ENCODE measurements at places on chromosomes 5 and 9.

- no peak for DNase-seq
These were observed 560.7 kb downstream of the HTR1A start for GRCh38 chr5:63401436-63402046.

DNA sequence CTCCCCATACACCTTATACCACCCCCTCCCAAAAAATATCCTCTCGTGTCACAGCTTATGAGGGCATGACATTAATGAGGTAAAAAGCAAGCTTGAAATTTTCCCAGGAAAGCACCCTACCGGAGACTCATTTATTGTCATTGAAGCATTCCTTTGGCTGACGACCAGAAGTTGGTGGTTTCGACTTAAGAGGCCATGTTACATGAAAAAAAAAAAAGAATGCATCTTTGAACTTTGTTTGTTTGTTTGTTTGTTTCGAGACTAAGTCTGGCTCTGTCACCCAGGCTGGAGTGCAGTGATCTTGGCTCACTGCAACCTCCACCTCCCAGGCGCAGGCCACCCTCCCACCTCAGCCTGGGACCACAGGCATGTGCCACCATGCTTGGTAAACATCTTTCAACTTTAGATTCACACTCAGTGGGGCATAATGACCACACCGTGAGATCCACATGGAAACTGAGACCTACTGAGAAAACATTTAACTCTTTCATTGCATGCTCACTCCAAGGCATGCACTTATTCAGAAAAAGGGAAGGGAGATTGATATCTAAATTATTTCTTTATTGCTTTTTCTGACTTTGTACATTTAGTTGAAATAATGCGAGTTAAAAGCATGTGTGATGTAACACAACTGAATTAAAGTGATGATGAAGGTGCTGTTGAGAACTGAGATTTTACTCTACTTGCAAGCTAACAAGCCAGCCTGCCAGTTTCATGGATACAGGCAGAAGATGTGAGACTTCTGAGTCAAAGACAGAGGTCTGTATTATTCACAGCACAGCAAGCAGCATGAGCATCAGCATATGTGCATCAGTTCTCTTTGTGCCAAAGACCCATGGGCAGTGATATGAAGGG lies 5.1 kb upstream of the RAB14 start:
- no peak for DNase-seq

DNA sequence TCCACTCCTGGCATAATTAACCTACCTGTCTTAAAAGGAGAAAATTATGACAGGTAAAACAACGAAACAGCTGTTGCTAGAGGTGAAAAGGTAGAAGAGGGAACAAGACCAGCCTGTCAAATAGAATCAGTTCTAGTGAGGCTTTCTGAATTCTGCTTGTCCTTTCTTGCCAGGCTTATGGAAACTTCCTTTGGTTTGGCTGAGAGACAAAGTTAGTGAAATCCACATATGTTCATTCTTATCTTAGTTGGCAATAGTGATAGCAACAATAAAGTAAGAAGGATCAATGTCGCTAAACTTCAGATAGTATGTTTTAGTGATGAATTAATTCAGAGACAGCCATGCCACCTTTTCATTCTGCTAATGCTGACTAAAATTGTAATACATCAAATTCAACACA lies 34.4 kb downstream of the HAPLN1 start:
- no peak for DNase-seq

DNA sequence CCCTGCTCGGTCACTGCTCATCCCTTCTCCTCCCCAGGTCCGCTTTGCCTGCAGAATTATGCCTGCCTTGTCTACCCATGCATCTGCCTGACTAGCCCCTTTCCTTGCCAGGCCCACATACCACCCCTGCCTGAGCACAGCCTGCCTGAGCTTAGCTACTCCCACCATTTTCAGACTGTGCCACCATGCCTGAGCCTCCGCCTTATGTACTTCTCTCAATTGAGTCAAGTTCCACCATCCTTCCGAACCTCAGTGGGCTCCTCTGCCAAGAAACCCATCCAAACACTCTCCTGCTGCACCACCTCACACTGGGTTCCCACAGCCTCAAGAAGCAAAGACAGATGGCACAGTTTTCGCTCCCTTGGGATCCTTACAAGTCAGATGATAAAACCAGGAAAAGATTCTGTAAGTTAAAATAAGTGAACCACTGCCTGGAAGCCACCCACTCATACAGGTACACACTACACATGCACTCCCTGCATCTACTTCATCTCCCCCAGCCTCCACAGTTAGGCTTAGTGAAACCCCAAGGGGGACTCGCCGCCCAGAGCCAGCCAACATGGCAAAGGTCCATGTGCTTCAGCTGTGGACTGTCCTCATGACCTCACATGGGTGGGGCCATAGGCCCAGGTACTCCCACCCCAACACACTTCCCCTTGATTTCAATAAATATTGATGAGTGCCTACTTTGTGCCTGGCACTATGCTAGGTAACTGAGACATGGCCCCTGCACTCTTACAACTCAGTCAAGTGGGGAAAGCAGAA lies 23.1 kb downstream of the P4HA2 start:
- no peak for DNase-seq

DNA sequence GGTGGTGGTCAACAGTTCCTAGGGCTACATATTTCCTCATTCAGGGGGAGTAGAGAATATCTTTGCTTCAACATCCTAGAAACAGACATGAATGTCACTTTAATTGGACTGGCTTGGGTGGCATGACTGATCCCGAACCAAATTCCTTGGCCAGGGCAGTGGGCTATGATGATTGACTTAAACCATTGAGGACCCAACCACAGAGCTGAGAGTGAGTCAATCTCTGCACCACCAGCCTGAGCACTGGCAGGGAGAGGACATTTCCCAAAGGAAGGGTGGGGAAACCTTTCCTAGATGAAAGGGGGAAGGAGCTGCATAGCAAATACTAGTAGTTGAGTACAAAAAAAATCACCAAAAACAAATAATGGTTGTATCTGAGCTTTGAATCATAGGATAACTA lies 52.8 kb upstream of the ENTREP1 start:
- DNase-seq = no peak

DNA sequence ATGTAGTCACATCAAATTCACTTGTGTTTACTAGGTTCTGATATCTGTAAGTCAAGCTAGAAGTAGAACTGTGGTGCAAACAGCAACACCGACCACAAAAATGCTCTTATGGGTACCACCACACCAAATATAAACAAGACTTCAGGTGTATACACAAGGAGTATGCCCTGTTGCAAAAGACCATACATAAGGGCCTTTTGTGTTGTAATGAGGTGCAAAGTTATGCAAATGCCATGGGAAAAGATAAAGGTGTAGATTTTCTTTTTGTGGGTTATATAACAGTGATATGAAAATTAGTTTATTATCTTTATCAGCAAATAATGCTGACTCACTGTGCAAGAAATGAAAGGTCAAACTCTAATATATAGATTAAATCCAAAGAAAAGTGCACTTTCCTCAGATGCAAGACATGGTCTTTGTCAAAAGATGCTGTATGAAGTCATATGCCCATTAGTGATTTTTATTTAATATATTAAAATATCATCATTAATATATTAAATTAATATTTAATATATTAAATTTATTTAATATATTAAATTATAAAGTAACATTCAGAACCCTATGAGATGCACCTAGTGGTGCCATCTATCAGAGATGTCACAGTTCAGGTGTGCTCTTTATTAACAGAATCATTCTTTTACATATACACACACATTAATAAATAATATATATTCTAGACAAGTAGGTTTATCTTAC lies 26.7 kb upstream of the ALDH1A1 start:
- DNase-seq = no peak

DNA sequence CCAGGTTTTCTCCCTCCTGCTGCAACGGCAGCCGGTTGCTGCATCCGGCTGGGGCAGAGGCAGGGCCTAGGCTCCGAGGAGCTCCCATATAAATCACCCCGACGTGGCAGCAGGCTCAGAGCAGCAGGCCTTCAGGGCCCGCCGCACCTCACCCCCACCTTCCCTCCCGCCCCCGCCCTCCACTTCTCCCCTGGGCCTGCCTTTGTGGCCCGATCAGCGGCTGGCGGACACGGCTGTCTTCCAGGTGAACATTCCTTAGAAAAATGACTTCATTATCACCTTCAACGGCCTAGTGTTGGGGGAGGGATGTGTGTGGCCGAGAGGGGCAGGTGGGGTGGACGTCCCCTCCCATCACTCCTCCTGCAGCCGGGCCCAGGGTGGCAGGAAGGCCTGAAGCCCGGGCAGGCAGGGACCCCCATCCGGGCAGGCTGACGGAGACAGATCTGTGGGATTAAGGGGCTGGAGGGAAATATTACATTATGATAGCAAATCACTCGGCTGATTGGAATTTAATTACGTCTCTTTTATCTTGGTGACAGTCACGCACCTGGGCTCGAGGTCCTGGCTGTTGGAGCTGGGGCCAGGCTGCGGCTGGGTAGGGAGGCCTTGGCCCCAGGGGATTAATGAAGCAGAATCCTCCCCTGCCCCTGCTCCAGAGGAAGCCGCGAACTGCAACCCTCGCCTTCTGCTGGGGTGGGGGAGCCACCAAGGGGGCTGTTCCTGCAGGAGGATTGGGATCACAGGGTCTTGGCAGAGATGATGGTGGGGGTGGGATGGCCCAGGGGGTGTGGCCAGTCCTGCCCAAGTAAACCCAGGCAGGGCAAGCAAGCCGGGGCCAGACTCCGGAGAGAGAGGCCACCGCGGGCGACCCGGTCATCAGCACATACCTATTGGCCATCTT lies 38.4 kb upstream of the RXRA start:
- no peak for DNase-seq

DNA sequence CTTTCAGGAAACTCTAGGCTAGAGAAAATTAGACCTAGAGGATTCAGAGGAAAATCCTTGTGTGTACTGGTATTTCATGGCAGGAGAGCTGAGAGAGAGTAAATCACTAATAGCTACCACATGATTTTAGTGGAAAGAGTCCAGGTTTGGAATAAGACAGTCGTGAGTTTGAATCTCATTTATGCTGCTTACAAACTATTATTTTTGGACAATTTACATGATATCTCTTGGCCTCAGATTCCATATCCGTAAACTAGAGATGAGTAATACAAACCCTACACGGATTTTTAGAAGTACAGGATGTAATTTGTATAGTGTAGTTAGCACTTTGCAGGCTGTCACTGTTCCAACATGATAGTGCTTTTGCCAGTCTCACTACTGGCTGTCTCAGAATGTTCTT lies 2.7 kb downstream of the IL31RA start:
- peak; percentile 25 for DNase-seq

DNA sequence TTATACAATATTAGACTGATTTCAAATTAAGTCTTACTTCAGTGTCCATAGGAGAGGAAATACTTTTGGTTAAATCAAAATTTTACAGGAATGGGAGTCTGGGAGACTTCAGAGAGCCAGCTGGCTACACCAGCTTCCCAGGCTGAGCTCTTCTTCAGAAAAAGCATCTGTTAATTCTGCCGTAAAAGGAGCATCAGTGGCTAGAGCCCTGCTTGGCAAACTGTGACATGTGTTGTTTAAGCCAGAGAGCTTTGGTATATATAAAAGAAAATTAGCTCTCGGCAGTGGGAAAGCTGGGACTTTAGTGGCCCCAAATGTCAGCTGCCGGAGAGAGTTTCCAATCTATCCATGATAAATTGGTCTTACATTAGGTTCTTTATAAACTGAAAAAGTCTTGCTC lies 378.8 kb upstream of the TUSC1 start:
- no peak for DNase-seq

GRCh38 chr5:142197781-142198180 lies 89.2 kb downstream of the NDFIP1 start:
- no peak for DNase-seq

DNA sequence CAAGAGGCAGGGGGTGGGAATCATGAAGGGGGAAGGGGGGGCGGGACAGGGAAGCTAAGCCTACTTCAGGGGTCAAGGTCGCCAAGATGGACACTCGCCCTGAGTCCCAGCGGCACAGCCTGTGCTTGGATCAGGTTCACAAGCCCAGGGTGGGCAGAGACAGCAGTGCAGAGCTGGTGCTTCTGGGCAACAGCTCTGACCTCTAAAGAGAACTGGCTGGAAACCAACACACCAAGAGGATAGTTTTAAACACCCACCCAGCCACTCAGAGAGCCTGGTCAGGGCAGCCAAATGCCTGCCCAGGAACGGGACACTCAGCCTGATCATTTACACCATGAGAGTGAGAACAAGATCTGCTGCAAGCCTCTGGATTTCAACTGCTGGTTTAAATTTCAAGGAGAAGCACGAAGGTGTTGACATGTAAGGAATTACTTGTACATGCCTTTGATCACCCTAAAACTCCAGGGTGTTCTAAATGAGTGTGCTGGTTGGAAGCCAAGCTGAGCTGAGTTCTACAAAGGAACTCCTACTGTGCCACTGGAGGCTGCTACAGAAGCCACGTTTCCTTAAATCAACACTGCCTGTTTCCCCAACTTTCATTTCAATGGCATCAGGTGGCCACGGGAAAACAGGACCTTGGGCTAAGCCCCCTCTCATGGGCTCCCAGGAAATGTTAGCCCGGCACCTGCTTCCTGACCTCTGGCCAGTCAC lies 91.5 kb downstream of the TTLL11 start:
- DNase-seq = no peak

GRCh38 chr5:151949113-151949512 lies 24.5 kb upstream of the GLRA1 start:
- DNase-seq = no peak

- DNase-seq = no peak
These were observed 106.4 kb downstream of the SLC24A2 start for GRCh38 chr9:19682397-19682796.

DNA sequence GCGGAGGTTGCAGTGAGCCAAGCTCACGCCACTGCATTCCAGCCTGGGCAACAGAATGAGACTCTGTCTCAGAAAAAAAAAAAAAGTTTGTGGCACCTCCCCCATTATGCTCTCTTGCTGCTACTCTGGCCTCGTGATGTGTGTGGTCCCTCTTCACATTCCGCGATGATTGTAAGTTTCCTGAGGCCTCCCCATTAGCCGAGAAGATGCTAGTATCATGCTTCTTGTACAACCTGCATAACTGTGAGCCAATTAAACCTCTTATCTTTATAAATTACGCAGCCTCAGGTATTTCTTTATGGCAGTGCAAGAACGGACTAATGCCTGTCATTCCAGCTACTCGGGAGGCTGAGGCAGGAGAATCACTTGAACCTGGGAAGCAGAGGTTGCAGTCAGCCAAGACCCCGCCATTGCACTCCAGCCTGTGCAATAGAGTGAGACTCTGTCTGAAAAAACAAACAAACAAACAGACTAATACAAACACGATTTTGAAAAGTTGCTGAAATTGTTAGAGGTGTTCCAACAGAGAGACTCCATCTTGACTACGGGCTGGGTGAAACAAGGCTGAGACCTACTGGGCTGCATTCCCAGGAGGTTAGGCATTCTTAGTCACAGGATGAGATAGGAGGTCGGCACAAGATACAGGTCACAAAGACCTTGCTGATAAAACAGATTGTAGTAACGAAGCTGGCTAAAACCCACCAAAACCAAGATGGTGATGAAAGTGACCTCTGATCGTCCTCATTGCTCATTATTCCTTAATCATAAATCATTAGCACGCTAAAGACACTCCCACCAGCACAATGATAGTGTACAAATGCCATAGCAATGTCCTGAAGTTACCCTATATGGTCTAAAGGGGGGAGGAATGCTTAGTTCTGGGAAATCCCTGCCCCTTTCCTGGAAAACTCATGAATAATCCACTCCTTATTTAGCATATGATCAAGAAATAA lies 8.3 kb upstream of the AFF4 start:
- DNase-seq = no peak

Measured in AG09309 (cell line).